ENCODE measurements at places on chromosomes 7 and 10.
A peak's percentile ranks its signal among the peaks of the same experiment; 100 is the strongest.

GRCh38 chr7:17415955-17416354, 117.5 kb downstream of the AHR start:
- no peaks in the 10 kb centered on the region for H3K36me3 ChIP-seq
- H3K27me3 ChIP-seq, result no peaks in the 10 kb centered on the region
- H3K4me1 ChIP-seq, result no peaks in the 10 kb centered on the region
- no peak overlapping the region for H3K4me3 ChIP-seq

- H3K4me1 ChIP-seq, result no peaks in the 10 kb centered on the region
- H3K36me3 ChIP-seq, result no peaks in the 10 kb centered on the region
- no peak overlapping the region for H3K4me3 ChIP-seq
- H3K27me3 ChIP-seq, result no peaks in the 10 kb centered on the region
Measured at GRCh38 chr7:16004702-16005101, 318.2 kb upstream of the MEOX2 start.

DNA sequence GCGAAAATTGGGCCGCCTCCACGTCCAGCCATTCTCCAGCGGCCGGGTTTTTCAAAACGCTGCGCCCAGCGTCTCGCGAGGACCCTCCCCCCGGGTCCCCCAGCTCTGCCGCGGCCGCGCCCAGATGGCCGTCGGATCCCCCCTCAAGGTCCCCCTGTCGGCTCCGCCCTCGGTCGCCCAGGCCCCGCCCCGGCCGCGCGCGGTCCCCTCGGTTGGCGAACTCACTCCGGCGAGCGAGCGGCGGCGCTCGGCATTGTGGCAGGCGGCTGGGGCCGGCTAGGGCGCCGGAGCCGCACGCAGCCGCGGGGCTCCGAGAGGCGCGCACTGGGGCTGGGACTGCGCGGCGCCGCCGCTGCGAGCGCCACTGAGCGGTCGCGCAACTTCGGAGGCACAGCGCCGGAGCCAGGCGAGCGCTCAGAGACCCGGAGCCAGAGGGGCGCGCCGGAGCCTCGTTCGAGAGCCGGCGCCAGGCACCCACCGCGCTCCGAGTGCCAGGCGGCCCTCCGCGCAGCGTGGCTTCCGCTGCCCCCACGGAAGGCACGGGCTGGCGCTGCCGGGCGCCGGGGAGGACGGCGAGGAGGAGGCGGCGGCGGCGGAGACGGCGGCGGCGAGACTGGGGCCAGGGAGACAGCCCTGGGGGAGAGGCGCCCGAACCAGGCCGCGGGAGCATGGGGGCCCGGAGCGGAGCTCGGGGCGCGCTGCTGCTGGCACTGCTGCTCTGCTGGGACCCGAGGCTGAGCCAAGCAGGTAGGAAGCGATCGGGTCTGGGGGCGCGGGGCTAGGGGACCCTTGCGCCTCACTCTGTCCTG, at the start of gene UNC5B:
UNC5B (plus strand) TSS at position 253 of the 809 bp plus-strand sequence; CDS start at position 669, 416 bp downstream.
- H3K4me1 ChIP-seq, result peaks cover 24% of the 10 kb centered on the region
- H3K36me3 ChIP-seq, result no peaks in the 10 kb centered on the region
- H3K4me3 ChIP-seq, result peak within 1 kb of the TSS; percentile 51
- DNase-seq, result peak; percentile 94
- peak within 1 kb of the TSS; percentile 73 for H3K27ac ChIP-seq

DNA sequence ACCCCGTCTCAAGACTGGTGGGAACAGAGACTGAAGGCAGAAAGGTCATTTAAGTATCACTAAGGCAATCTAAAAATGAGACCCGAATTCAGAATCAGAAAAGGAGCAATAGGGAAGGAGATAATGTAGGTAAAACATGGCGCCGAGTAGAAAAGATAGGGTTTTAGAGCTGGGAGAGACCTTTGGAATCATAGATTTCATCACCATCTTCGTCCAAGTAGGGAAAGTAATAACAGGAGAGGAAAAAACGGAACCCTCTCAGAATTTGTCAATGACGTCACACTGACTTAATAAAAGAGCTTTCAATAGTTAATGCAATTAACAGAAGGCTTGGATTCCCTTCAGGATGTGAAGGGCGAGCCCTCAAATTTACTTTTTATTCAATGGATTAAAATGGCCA, 1.0 kb upstream of the UBN2 start:
- H3K4me1 ChIP-seq, result no peaks in the 10 kb centered on the region
- H3K27ac ChIP-seq, result no peak overlapping the region
- H3K4me3 ChIP-seq, result no peak overlapping the region
- H3K27me3 ChIP-seq, result no peaks in the 10 kb centered on the region
